ENCODE measurements at places on chromosomes 4 and X.

GRCh38 chrX:35711281-35711680, 86.9 kb upstream of the MAGEB16 start:
- DNase-seq, result peak; percentile 17

DNA sequence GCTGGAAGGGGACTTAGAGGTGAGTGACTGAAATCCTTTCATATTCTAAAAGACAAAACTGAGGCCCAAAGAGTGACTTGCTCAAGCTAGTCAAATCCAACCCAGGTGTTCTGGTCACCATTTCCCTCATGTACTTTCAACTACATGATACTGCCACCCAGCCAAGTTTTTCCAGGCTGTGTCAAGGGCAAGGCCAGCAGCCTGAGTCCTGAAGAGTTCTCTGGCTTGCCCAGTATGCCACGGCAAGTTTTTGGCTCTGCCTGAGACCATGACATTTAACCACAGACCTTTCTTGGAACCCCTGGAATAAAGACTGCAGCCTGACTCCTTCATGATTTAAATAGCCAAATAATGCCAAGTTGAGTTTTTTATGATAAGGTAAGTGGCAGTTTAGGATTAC, 10.7 kb upstream of the TMEM164 start:
- no peak for DNase-seq

GRCh38 chr4:6620891-6621555, 19.5 kb upstream of the MRFAP1 start:
- no peak for DNase-seq

DNA sequence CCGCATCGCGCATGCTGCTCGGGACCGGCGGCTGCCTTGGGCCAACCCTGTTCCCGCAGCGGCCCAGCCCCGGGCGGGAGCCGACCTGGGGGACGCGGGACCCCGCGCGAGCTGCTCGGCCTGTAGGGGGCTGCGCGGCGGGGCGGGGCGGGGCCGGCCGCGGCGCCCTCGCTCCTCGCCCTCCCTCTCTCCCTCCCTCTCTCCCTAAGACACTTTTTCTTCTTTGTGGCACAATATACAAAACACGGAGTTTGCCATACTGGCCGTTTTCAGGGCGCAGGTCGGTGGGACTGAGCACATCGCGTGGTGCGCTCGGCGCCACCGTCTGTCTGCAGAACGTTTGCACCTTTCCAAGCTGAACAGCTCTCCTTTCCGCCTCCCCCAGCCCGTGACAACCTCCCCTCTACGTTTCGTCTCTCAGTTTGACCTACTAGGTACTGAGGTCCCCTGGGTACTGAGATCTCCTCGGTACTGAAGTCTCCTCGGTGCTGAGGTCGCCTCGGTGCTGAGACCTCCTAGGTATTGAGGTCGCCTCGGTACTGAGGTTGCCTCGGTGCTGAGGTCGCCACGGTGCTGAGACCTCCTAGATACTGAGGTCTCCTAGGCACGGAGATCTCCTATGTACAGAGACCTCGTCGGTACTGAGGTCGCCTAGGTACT, 261.1 kb upstream of the PLCXD1 start:
- no peak for DNase-seq

- DNase-seq, result peak; percentile 71
Observed at GRCh38 chr4:174260099-174260498, 23.4 kb downstream of the FBXO8 start.

- DNase-seq, result no peak
Observed at GRCh38 chr4:135385830-135386581, 1184.4 kb upstream of the PABPC4L start.

DNA sequence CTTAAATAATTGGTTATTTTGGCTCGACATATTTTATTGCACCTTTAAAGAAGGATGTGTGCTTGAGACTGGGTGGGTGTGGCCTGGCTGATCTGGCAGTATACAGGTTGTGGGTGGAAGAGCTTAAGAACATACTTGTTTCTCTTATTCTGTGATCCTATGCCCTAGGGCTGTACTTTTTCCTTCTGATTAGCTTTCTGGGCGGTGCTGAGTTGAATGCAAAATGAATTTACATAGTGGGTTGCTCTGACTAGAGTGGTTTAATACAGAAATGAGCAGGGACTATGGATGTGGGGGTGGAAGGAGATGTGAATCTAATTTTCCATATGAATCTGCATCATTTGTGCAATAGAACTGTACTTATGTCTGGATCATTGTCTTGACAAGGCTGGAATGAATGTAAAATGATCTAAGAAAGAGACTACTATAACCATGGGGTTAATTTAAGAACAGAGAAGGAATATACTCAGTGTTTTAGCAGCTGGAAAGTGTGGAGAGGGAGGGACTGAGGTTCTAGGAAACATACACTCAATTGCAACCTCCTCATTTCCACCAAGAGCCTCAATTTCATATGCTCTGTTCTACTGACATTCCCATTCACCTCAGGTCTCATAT, 73.7 kb downstream of the RLIM start:
- no peak for DNase-seq

- peak; percentile 93 for DNase-seq
Observed at GRCh38 chr4:88017516-88018297, 10.3 kb downstream of the PKD2 start.

- DNase-seq, result no peak
Observed at GRCh38 chrX:149682031-149682430, 29.8 kb upstream of the MAGEA11 start.

GRCh38 chrX:137915466-137915865, 349.5 kb downstream of the ZIC3 start:
- no peak for DNase-seq

DNA sequence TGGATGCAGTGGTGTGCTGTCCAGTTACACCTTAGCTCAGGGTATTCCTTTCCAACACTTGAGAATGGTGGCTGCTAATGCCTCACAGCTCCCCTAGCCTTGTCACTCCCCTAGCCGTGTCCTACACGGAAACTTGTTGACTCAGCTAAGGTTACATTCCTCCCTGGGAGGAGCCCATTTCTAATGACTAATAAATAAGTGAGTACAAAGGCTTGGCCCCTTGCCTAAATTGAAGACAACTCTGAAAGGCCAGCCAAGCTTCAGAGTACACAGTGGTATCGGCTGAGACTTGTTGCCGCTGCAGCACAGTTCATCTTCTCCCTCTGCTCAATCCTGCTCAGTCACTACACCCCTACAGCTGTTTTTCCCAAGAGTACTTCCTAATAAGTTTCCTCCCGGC, 21.2 kb upstream of the SLC25A31 start:
- peak; percentile 70 for DNase-seq

GRCh38 chrX:19673375-19674040, 158.2 kb upstream of the MAP3K15 start:
- peak; percentile 97 for DNase-seq

All from fibroblast of skin of abdomen (primary cell).